ENCODE measurements at places on chromosomes 6 and 20.

DNA sequence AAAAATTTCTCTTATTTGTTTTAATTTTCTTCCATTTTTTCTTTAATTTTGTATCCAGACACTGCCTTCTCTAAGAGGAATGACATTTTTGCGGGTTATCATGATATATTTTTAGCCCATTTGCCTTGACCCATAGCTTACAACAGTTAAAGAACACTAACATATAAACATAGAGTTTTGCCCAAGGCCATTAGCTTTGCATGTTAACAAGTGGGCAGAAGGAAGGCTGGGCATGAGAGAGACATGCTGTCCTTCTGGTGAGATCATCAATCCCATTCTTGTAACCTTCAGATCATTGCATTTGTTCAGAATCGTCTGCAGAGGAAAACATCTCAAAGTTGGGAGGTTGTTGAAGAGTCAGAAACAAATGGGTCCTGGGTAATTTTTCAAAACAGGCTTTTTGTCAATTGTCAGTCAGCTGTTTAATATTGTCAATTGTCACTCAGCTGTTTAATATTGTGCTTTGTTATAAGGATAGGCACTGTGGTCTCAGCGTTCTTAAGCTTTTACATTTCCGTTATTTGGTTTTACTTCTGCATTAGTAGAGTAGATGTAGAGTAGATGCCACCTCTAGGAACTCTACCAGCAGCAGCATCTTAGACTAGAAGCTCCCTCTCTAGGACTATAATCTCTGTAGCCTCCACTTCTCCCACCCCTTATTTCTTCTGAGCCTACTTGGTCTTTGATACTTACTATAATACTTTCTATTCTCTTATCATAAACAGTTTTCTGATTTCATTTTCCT is 243.1 kb downstream of the ESR1 start:
- no peak for DNase-seq
- H3K4me1 ChIP-seq: no peaks in the 10 kb centered on the region
- no peaks in the 10 kb centered on the region for H3K36me3 ChIP-seq

DNA sequence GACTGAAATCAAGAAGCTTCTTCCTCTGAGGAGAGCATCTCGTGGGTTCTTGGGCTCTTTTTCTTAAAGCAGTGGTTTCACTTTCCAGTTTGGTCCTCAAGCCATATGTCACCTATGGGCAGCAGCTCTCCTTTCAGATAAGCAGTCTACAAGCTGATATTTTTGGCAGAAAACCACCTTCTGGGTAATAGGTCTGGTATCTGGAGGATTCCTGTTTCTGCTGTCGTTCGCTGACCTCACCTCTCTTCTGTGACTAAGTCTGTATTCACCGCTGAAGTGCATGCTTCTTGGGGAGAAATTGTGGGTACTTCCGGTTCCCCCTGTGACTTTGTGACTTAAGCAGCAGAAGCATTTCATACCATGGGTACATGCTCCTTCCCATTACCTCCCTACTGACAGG is 193.6 kb downstream of the EDN1 start:
- no peak overlapping the region for H3K4me3 ChIP-seq
- no peaks in the 10 kb centered on the region for H3K4me1 ChIP-seq
- H3K27ac ChIP-seq: no peak overlapping the region
- no peak for DNase-seq
- no peaks in the 10 kb centered on the region for H3K27me3 ChIP-seq

DNA sequence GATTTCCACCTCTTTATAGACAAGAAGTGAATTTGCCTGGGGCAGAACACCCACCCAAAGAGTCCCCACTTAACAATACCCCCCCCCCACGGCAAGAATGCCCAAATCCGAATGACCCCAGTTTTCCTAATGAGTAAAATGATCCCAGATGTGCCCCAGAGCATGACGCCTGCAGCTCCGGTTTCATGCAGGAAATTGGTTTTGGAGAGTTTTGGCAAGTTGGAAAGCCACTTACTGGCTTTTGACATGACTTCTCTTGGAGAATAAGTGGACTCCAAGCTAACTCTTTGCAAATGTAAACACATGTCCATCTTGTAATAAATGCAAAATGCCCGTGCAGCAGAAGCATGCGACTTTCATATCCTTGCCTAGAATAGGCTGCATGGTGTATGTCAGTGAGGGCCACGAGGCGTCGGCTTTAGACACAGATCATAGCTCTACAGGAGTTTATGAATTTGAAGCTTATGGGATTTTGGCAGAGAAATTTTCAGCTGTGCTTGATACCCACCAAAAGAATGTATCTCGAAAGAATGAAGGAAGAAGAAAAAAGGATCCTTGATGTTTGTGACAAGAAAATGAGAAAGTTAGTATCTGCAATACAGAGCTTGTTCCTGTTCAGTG is 24.2 kb downstream of the EDN3 start:
- peaks cover 46% of the 10 kb centered on the region for H3K27me3 ChIP-seq
- H3K4me3 ChIP-seq: no peak overlapping the region
- no peak overlapping the region for H3K27ac ChIP-seq
- peaks cover 12% of the 10 kb centered on the region for H3K4me1 ChIP-seq
- no peaks in the 10 kb centered on the region for H3K36me3 ChIP-seq

- peak overlapping the region; percentile 5 for H3K27ac ChIP-seq
- no peak for DNase-seq
- H3K4me1 ChIP-seq: peaks cover 34% of the 10 kb centered on the region
- no peaks in the 10 kb centered on the region for H3K27me3 ChIP-seq
Measured at GRCh38 chr20:35314816-35315631, 22.8 kb upstream of the FAM83C start.

DNA sequence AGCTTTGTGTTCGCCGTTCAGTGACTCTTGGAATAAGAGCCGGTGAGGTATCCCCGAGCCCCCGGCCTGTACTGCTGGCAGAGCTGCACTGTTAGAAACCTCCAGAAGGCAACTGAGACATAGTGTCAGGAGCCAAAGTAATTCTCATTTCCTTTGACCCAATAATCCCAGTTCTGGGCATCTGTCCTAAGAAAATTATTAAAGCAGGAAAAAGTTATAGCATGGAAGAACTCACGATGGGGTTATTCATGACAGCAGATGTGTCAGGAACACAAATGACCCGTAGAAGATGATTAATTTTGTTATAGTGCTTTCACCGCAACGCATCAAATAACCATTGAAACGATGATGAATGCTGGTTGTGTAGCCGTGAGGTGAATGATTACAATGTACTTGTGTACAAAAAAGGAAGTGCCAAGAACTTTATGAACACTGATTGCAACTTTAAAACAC is 20.3 kb downstream of the CYP21A2 start:
- no peaks in the 10 kb centered on the region for H3K4me1 ChIP-seq
- H3K27me3 ChIP-seq: no peaks in the 10 kb centered on the region
- DNase-seq: no peak
- no peak overlapping the region for H3K27ac ChIP-seq
- no peak overlapping the region for H3K4me3 ChIP-seq

DNA sequence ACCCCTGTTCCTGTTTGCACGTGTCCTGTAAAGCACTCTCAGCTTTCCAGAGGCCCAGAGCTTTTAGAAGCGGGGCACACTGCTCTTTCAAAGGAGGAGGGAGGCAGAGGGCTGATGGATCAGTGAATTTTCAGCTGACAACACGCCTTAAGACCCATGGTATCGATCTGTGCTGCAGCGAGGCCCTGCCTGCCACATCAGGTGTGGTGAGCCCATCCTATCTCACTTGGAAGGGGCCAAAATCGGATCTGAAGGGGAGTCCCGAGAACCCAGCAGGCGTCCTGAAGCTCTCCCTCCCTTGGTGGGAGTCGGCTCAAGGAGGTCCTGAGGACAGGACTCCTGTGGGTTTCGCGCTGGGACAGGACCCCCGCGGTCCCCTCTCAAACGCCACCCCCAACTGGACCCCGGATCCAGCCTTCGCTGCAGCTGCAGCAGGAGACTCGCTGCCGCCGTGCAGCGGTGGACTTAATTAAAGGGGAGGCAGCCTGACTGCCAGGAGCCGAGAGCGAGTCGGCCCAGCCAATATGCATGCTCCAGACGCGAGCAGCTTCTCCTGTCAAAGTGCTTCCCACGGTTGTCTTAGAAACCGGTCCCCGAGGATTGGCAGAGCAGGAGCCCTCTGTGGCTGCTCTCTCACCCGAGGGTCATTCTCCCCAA is 580.0 kb upstream of the ZNF337 start:
- H3K27me3 ChIP-seq: no peaks in the 10 kb centered on the region
- no peak overlapping the region for H3K4me3 ChIP-seq

DNA sequence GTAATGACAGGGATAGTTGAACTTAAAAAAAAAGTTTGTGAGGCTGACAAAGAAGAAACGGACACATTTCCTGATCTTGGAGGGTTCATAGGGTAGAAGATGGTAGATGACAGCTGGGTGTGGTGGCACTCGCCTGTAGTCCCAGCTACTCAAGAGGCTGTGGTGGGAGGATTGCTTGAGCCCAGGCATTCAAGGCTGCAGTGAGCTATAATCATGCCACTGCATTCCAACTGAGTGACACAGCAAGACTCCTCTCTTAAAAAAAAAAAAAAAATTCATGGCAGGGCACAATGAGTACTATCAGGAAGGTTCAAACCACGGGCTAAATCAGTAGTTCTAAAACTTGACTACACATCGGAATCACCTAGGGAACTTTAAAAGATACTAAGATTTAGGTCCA is 2.0 kb upstream of the MICA start:
- H3K27ac ChIP-seq: peak overlapping the region; percentile 96
- no peak for DNase-seq
- H3K4me1 ChIP-seq: peaks cover 43% of the 10 kb centered on the region
- H3K27me3 ChIP-seq: peaks cover 4% of the 10 kb centered on the region
- peak overlapping the region; percentile 87 for H3K4me3 ChIP-seq
- no peaks in the 10 kb centered on the region for H3K36me3 ChIP-seq

DNA sequence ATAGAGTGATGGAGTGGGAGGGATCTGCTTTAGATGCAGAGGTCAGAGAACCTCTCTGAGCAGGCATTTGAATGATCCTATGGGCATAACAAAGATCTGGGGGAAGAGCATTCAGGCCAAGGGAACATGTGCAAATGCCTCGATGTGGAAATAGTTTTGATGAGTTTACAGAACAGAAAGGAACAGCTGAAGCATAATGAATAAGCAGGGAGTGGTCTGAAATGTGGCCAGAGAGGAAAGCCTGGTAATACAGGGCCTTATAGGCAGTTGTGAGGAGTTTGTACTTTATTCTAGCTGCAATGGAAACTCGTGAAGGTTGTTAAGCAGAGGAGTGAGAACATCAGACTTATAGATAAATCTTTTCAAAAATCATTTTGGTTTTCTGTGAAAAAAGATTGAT is 33.0 kb upstream of the ME1 start:
- H3K36me3 ChIP-seq: peaks cover 2% of the 10 kb centered on the region
- no peaks in the 10 kb centered on the region for H3K27me3 ChIP-seq
- DNase-seq: no peak
- no peak overlapping the region for H3K27ac ChIP-seq
- H3K4me3 ChIP-seq: no peak overlapping the region
- H3K4me1 ChIP-seq: peaks cover 22% of the 10 kb centered on the region

- no peak overlapping the region for H3K4me3 ChIP-seq
Measured at GRCh38 chr20:3653921-3654320, 9.3 kb downstream of the GFRA4 start.

- H3K27ac ChIP-seq: no peak overlapping the region
- H3K4me1 ChIP-seq: peaks cover 16% of the 10 kb centered on the region
- DNase-seq: no peak
- no peak overlapping the region for H3K4me3 ChIP-seq
Measured at GRCh38 chr20:63826753-63827152, 4.3 kb downstream of the ZBTB46 start.

- H3K36me3 ChIP-seq: no peaks in the 10 kb centered on the region
- no peak overlapping the region for H3K27ac ChIP-seq
- H3K27me3 ChIP-seq: no peaks in the 10 kb centered on the region
- no peaks in the 10 kb centered on the region for H3K4me1 ChIP-seq
Measured at GRCh38 chr6:81668615-81669047, 83.8 kb downstream of the TENT5A start.

- H3K27ac ChIP-seq: no peak overlapping the region
- no peak for DNase-seq
- H3K27me3 ChIP-seq: no peaks in the 10 kb centered on the region
Measured at GRCh38 chr6:77231438-77232305, 231.6 kb downstream of the HTR1B start.

DNA sequence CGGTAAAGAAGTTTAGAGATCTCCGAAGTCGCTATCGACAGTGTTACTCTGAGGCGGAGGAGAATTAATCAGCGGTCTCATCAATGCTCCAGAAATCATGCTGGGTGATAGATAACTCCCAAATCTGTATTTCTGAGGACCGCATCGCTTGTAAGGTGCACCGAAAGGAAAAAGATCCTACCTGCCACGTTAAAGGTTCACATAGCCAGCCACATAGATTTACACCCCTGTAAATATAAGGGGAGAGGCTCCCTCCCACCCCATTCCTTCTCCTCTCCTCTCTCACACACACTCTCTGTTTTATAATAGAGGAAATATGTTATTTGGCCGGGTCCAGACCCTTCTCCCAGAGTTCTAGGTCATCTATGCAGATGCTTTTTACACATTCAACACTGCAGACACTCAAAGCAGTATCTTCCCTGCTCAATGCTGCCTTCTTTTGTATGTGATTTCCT is 620 bp upstream of the DEK start:
- DNase-seq: no peak
- peak overlapping the region; percentile 88 for H3K27ac ChIP-seq
- peaks cover 44% of the 10 kb centered on the region for H3K4me1 ChIP-seq

DNA sequence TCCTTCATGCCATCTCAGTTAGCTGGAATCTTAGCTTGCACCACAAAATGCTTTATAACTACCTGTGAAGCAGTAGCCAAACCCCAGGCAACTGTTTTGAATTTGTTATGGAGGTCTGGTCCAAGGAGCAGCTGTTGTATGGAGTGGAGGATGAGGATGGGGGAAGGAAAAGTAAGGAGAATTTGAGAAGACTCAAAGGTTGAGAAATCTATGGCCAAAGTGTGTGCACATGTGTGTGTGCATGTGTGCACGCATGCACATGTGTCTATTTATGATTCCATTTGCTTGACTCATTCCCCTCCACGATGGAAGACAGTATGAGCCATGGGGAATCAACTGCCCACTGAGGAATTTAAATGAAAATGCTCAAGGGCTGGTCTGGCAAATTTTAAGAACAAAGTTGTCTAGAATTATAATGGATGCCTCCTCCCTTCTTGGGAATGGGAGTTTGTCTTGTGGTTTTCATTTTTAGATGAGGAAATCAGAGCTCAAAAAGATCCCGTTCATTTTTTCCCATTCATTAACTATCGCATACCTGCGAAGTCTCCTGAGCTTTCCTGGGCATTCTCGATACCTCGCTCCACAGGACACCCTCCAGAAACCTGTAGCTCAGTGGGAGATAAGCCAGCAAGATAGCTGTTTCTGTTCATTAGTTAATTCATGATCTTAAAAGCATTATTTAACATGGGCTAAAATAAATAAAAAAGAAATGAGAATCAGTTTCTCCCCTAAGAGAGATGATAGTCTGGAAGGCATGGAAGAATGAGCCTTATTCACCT is 152.3 kb upstream of the NEDD9 start:
- H3K27me3 ChIP-seq: no peaks in the 10 kb centered on the region
- no peak overlapping the region for H3K27ac ChIP-seq
- H3K36me3 ChIP-seq: no peaks in the 10 kb centered on the region
- no peak overlapping the region for H3K4me3 ChIP-seq
- no peak for DNase-seq
- peaks cover 19% of the 10 kb centered on the region for H3K4me1 ChIP-seq

DNA sequence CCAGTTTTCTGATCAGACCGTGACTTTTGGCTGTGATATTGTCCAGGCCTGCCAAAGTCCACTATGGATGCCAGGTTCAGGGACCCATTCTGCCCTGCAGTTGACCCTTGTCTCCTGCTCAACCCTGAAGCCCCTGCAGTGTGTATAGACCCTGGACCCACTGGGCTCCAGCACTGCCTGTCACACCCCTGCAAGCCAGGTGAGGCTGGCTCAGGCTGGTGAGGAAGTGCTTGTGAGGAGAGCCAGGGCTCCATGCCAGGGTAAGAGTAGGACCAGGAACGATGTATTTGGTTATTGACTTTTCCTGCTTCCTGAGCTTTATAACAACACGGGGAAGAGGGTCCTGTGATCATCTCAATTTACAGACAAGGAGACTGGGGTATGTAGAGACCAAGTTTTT is 19.1 kb upstream of the CD93 start:
- H3K4me3 ChIP-seq: no peak overlapping the region
- H3K27ac ChIP-seq: no peak overlapping the region
- H3K36me3 ChIP-seq: no peaks in the 10 kb centered on the region
- H3K4me1 ChIP-seq: peaks cover 8% of the 10 kb centered on the region
- no peak for DNase-seq

Measured in mesothelial cell of epicardium (in vitro differentiated cells).